GM20000 (cell line): ENCODE measurements at places on chromosomes 13 and 19.
A peak's percentile ranks its signal among the peaks of the same experiment; 100 is the strongest.

GRCh38 chr13:39684531-39685137 is 29.2 kb downstream of the COG6 start:
- peak; percentile 12 for DNase-seq

- no peak for DNase-seq
Measured at GRCh38 chr13:22940736-22941135, 240.0 kb upstream of the SGCG start.

- DNase-seq, result peak; percentile 64
Measured at GRCh38 chr19:4722671-4723594, 709 bp downstream of the DPP9 start.

GRCh38 chr13:36848199-36848982 is 29.4 kb downstream of the RFXAP start:
- no peak for DNase-seq

- no peak for DNase-seq
Measured at GRCh38 chr13:110062077-110062776, 244.7 kb downstream of the COL4A1 start.

DNA sequence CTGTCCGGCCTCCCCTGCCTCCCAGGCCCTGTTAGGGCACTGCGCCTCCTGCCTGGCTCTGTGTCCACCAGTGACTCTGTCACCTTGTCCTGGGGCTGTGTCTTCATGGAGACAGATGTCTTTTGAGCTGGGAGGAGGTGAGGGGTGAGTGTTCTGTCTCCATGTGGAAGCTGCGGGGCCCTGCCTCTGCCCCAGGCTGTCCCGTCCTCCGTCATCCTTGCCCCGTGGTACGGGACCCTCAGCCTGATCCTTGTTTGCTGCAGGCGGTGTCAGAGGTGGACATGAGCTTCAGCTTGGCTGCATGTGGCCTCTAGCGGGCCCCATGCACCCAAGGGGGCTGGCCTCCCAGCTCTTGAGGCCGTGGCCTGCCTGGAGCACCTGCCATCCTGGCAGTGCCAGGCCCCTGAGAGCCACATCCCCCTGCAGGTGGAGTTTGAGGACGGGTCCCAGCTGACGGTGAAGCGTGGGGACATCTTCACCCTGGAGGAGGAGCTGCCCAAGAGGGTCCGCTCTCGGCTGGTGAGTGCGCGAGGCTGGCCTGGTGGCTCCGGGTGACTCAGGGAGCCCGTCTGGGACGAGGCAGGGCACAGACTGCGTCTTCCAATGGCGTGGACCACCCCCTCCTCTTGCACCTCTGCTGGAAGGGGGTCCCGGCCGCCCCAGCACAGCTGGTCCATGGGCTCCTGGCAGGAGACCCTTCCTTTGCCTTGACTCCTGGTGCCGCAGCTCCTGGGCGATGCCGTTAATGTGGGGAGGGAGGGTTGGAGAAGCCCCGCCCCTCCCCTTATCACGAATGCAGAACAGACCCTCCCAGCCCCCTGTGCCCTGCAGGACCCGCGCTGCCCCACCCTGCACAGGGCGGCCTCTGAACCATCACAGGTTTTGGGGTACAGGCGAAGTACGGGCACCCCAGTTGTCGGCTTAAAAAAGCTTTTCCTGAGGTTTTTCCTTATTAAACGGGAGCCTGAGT is 181.3 kb downstream of the KDM4B start:
- peak; percentile 23 for DNase-seq

GRCh38 chr13:70527599-70527998 is 419.3 kb upstream of the KLHL1 start:
- DNase-seq, result no peak

DNA sequence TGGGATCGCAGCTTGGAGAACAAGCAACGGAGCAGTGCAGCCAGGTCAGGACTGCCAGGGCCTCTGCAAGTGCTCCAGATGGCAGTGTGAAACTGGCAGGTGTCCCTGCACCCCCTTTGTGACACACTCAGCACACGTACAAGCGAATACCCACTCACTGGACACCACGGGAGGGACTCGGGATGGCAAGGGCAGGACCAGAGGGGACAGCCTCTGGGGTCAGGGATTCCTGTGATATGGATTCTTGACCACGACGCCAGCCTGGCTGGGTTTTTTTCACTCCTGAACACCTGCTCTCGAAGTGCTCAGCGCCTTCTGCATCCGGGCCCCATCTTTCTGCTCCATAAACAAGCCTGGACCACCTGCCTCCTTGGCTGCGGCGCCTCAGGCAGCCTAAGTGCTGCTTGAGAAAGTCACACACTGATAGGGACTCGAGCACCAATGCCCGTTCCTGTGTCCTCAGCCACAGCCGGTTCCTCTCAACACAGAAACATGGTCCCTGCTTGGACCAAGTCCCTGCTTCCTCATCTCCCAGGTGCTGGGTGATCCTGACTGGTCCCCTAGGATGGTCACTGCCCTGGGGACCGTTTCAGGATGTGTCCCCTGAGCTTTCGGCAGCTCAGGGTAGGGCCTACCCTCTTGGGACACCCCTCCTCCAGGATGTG is 22.0 kb downstream of the ELAVL1 start:
- DNase-seq, result no peak

- no peak for DNase-seq
Measured at GRCh38 chr19:16113727-16114126, 2.0 kb downstream of the RAB8A start.

DNA sequence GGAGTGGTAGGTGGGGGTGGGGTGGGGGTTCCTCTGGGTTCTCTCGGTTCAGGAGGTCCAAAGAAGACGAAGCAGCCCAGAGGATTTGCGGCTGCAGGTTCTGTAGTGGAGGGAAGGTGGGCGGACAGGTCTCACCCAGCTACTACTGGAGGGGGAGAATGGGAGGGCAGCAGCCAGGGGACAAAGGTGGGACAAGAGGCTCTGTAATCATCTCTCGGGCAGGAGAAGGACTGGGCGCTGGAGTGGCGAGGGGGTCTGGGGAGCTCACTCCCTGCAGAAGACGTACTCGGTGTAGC is 1.4 kb downstream of the KCTD12 start:
- no peak for DNase-seq

DNA sequence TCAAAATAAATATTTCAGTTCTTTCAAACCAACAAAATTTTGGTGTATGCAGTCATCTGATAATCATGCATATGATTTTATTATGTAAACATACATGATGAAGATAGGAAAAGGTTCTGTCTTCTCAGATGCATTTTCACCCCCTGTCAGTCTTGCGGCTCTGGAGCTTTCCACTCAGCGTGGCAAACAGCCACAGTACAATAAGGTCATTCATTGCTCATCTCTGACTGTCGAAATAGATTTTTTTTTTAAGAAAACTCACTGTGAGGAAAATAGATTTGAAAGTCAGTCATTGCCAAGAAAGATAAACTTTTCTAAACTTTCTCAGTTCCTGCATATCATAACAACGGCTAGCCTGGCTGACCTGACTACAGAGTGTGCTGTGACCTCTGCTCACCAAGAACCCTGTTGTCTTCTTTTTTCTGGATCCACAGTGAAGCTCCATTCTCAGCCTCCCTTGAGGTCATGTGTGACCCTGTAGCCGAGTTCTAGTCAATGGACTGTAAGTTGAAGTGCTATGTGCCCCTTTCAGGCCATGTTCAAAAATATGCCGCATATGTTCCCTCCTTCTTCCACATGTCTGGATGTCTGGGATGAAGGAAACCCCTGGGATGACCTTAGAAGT is 519.6 kb downstream of the KLF5 start:
- no peak for DNase-seq

DNA sequence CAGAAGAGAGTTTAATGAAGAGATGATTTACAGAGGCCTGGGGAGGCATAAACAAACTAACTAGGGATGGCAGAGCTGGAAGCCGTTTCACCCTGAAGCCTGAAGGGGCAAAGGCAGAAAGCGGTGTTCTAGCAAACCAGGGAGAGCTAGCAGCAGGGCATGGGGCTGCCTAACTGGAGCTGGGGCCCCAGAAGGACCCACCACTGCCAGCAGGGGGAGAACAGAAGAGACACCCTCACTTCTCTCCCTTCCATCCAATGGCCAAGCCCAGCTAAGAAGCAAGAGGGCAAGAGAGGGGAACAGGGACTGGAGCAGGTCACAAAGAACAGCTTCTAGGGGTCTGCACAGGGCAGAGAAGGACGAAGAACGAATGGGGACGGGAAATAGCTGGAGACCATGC is 195.5 kb downstream of the KATNAL1 start:
- peak; percentile 48 for DNase-seq

- no peak for DNase-seq
Measured at GRCh38 chr13:107553838-107554237, 661.5 kb downstream of the LIG4 start.

DNA sequence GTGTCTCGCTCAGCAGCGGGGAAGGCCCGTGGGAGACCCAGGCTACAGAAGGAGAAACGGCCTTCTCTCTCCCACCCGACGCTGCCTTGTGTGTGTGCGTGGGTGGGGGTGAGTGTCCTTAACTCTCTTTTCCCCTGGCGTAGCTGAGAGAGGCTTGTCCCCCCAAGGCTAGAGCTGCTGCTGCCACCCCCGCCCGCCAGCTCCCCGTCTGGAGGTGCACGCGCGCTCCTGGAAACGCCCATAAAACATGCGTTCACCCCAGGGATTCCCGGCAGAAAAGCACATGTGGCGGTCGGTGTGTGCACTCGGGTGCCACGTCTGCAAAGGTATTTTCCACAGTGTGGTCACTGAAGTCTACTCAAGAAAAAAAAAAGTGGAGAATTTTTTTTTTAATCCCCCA is 36.1 kb downstream of the GADD45B start:
- DNase-seq, result no peak

- DNase-seq, result no peak
Measured at GRCh38 chr13:34428911-34429310, 513.2 kb upstream of the NBEA start.
